ENCODE measurements at places on chromosomes 16 and 17.
A peak's percentile ranks its signal among the peaks of the same experiment; 100 is the strongest.

DNA sequence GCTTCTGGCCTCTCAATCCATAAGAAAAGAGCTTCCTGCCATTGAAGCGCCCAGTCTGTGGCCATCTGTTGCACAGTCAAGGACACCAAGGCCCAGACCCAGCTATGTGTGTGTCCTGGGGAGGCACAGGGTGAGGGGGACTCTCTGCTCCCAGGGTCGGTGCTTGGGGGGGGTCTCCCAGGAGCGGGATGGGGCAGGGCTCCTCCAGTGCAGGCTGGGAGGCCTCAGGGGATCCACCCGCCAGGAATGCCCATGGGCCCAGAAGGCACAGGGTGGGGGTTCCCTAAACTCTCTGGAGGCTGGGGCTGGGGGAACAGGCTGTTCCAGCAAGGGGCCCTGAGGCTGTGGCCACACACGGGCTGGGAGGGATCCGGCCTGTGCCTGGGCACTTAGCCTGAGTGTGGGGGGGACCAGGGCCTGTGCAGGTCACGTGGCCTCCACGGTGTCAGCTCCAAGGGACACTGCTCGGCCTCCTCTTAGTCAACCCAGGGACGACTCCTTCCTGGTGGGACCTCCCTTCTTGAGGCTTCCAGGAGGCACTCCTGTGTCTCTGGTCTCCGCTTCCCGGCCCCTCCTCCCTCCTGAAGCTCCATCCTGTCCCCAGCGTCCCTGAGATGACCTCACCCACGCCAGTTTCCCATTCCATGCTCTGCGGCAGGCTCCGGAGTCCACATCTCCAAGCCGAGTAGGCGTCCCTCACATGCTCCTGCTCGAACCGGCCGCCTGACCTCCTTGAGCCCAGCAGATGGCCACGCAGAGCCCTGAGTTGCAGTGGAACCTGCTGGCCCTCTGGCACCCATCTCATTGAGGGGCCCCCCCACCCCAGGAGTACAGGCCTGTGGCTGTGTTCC lies 23.1 kb upstream of the BAHCC1 start:
- DNase-seq = no peak

DNA sequence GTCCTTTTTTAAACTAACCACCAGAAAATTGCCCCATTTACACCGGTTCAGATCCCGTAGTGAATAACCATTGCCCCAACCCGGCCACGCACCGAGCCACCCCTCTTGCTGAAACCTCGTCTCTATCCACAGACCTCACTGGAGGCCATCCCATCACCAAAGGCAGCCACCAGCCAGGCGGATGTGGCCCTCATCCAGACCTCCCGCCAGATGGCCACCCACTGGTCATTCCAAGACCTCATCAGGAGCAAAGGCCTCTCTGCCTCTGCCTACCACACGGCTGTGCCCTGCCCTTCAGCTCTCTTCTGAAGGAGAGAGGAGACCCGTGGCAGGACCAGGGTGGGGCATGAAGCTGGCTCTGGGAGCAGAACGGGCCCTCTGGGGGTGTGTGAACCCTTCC lies 38.2 kb upstream of the CDH5 start:
- DNase-seq = no peak

GRCh38 chr16:27404163-27404823 lies 2.3 kb downstream of the IL21R start:
- DNase-seq = no peak

DNA sequence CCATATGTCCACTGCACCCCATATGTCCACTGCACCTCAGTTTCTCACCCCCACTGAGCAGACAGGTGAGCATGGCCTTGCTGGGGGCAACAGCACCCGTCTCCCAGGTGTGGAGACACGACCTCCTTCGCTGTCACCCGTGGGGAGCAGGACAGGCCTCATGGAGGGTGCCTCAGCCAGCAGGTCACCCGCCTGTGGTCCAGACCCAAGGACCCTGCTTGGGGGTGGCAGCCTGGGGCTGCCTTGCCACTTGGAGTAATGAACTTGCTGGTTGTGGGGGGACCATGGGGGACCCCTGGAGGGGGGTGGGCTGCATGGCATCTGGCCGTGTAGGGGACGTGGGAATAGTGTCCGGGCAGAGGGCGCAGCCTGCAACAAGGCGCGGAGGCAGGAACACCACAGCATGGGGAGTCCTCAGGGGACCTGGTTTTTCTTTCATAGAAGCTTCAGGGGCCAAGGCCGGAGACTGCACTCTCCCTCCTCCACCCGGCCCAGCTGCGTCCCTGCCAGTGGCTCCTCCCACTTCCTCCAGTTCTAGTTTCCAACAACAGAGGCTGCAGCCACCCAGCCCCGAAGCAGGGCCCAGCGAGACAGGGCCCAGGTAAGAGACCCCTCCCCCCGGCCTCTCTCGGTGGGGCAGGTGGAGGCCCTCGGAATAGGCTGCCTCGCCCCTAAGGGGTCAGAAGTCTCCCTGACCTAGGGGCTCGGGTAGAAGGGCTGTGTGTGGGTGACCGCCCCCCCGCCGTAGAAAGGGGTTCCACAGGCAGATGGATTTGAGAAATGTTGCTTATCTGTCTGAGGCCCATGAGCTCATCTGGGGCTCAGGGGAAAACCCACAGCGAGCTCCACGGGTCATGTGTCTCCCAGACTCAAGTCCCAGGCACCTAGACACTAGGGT lies at the start of gene NHLRC4:
NHLRC4 (plus strand) TSS at position 531 of the 898 bp plus-strand sequence. CDS start 1,043 bp downstream, outside the sequence.
- no peak for DNase-seq

- peak; percentile 37 for DNase-seq
Measured at GRCh38 chr17:56939869-56940484, 20.9 kb downstream of the COIL start.

DNA sequence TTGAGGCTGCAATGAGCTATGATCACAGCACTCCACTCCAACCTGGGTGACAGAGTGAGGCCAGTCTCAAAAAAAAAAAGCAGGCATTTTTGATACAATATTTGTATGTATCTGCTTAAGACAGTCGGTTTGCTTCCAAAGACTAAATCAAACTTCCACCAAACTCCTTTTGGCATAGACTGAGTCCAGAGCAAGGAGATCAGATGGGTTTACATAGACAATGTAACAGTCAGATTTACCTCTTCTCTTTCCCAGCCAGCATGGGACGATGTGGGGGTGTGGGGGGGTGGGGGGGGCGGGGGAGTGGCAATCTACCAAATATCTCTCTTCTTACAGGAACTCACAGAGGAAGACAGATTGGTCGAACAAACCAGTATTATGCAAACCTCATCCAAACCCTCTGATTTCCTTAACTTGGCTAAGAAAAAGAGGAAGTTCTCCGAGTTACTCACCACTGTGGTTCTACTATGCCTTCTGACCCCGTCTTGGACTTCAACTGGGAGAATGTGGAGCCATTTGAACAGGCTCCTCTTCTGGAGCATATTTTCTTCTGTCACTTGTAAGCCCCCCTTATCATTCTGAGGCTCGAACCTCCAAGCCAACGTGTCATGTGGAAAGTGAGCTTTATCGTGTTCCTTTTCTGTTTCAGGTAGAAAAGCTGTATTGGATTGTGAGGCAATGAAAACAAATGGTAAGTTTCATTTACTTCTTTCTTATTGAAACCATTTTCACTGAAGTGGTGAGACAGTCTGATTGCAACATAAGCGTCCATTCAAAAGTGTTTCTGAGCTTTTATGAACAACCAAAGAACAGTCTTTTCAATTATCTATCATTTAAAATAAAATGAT lies at the start of gene MILR1:
MILR1 (plus strand) TSS at position 451 of the 848 bp plus-strand sequence; CDS start at position 505, 54 bp downstream.
- peak; percentile 88 for DNase-seq

- DNase-seq = peak; percentile 55
Measured at GRCh38 chr17:7060165-7060891, 16.4 kb upstream of the SLC16A11 start.

DNA sequence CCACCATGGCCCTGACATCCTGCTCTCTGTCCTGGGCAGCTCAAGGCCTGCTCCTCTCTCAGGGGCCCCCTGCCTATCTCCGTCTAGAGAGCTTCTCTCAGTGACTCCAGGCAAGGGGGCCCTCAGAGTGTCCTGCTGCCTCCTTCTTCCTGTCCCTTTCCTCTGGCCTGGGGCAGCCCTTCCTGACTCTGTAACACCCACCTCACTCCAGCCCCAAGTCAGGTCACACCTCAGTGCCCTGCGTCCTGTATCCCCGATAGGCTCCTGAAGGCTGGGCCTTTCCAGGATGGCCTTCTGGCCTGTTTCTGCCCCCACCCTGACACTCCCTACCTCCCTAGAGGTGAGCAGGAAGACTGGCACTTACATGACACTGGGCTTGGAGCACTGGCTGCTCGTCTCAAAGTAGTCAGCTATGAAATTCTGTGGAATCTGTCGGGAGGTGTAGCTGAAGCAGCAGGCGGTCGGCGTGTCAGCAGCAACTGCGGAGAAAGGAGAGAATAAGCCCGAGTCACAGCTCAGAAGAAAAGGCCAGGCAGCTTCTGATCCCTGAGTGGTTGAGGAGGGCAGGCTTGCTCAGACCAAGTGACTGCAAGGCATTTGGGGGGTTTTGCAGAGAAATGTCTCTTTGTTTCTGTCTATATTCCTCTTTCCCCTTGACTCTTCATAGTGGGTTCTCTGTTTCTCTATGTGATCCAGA lies 976 bp downstream of the CCL3L1 start:
- no peak for DNase-seq

GRCh38 chr16:20960899-20961298 lies 60.3 kb downstream of the LYRM1 start:
- no peak for DNase-seq

- DNase-seq = no peak
Measured at GRCh38 chr16:24013864-24014645, 178.3 kb downstream of the PRKCB start.

- no peak for DNase-seq
Measured at GRCh38 chr17:74491626-74492025, 25.2 kb downstream of the CD300A start.

GRCh38 chr16:11372073-11372828 lies 27.0 kb downstream of the RMI2 start:
- DNase-seq = no peak

DNA sequence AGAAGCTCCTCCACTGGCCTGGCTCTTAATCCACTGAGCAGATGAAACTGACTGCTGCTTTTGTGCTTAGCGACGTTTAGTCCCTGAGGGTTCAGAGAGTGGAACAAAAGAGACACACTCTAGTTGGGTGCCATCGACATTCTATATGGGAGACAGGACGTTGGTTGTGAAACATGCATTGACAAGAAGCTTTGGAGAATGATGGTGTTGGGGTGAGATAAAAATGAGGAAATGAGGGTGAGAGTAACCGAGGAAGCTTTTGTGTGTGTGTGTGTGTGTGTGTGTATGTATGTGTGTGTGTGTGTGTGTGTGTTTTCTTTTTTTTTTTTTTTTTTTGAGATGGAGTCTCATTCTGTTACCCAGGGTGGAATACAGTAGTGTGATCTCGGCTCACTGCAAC lies 89.5 kb downstream of the ABCC1 start:
- no peak for DNase-seq

- DNase-seq = no peak
Measured at GRCh38 chr17:35765086-35765710, 4.5 kb downstream of the C17orf50 start.

DNA sequence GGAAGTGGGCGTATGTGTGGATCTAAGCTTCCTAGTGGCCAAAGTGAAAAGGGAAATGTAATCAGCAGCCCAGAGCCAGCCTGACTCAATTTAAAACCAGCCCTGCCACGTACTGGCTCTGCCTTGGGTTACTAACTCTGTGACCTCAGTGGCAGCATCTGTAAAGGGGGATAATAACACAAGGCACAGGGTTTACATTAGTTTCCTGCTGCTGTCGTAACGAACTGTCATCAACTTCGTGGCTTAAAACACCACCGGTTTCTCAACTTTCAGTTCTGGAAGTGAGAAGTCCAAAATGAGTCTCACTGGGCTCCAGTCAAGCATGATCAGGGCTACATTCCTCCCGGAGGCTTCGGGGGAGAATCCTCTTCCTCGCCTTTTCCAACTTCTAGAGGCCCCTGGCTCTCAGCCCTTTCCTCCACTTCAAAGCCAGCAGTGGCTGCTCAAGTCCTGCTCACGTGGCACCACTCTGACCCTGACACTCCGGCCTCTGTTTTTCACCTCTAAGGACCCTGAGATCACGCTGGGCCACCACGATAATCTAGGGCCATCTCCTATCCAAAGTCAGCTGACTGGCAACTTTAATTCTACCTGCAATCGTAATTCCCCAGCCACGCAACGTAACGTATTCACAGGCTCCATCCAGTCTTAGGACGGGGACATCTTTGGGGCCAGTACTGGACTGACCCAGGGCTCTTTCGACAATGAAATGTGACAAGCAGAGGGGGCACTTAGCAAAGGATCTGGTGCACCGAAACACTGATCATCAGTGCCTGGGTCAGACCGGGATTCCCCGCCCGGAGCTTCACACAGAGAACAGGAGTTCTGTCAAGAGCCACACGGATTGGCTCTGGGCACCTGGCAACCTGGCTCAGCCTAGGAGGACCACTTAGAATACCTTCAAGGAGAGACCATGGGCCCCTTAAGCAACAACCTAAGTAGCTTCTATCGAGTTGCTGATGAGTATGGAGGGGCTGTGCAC lies 14.5 kb downstream of the TMC6 start:
- no peak for DNase-seq

GRCh38 chr16:549544-550263 lies 10.5 kb upstream of the PRR35 start:
- DNase-seq = no peak

GRCh38 chr16:2881783-2882649 lies 999 bp upstream of the FLYWCH2 start:
- no peak for DNase-seq

DNA sequence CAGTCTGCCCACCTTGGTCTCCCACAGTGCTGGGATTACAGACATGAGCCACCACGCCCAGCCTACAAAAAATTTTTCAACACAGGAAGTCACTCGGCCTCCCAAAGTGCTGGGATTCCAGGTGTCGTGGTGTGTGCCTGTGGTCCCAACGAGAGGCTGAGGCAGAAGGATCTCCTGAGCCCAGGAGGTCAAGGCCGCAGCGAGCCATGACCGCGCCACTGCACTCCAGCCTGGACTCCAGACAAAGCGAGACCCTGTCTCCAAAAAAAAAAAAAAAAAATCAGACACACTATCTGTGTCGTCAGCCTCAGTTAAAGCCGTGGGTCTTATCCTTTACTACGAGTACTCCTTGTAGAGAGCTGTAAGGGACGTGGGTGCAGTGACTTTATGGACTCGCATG lies 15.8 kb downstream of the USP22 start:
- no peak for DNase-seq
